Stimulated activated CD8-positive, alpha-beta memory T cell treated with anti-CD3 and anti-CD28 coated beads, Interleukin-2, amount 100 ng/mL, for 48 hours (primary cell): ENCODE measurements at places on chromosomes 7 and 10.

GRCh38 chr10:93319096-93319495 is 163.0 kb downstream of the MYOF start:
- DNase-seq: no peak

DNA sequence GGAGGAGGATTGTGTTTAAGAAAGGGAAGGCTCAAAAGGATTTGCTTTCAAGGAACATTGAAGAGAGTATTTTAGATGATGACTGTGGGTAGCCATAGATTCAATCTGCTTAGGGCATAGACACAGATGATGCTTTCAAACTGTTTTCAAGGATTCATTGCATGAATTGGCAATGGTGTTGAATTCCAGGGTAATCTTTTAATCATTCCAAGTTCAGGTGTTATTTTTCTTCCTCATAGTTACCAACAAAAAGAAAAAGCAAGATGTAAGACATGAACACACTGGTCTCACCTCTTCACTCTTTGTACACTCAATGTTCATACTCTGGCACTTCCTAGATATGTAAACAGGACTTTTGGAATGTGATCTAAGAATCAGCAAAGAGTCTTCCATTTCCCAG is 167.0 kb upstream of the RHOBTB1 start:
- DNase-seq: no peak

GRCh38 chr7:69419934-69420333 is 178.3 kb upstream of the AUTS2 start:
- DNase-seq: no peak

DNA sequence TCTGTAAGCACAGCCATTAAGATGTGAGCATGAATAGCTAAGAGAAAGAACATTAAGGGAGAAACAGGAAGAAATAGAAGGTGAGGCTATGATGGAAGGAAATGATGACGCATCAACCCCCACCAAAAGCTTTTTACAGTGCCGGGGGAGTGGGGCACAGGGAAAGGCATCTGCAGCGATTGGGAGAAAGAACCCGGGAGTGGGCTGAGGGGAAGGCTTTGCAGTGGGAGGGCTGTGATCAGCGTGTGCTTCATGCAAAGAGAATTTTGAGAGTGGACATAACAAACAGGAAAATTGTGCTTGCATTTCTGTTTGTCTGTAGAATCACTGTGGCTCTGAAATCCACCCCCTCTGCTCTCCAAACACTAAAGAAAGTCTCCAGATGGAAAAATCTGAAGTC is 250.8 kb downstream of the KCNMA1 start:
- no peak for DNase-seq

DNA sequence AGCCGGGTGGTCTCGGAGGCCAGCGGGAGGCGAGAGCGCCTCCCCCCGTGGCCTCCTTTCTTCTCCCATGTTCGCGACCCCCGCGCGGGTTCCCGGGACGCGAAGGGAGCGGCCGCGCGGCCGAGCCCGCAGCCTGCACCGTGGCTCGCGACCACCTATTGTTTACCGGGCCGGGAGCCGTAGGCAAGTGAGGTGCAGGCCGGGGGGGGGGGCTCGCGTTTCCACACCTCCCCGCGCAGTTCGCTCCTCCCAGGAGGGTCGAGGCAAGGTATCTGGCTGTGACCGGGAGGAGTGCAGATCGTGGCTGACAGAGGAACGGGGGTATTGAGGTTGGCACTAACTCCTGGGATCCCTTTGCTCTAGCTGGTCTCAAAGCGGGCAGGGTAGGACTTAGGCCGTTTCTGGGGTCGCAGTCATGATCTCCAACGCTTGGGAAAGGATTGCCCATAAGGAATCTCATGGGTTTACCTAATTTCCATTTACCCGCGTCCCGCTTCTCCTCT is 734 bp downstream of the PTPN12 start:
- no peak for DNase-seq

GRCh38 chr10:62619413-62619738 is 185.1 kb upstream of the ADO start:
- DNase-seq: no peak
